Lower leg skin (tissue), 4 donors: ENCODE measurements at places on chromosomes 13 and 19. TPM values are rescaled to one million over a fixed set of nuclear protein-coding genes. Genes with fewer than 3 reads are reported as not detected.

Gene TUBGCP3
- 20.0 TPM for total RNA-seq

Gene SLITRK6
- total RNA-seq: 10.3 TPM

DNA sequence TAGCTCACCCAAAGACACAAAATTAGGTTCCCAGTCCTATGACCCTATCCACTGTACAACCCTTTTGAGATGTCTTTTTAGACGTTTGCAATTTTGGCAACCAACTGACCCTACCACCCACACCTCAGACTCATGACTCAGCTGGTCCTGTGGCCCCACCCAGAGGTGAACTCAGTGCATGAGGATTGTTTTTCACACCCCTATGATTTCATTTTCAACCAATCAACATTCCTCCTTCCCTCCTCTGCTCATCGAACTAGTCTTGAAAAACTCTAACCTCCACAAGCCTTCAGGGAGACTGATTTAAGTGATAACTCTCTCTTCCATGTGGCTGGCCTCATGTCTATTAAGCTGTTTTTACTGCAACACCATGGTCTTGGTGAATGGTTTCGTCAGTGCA, 350.7 kb downstream of the UQCRFS1 start:
- DNase-seq: no peak

Gene CCDC194
- total RNA-seq: not detected

- DNase-seq: peak; percentile 22
Measured at GRCh38 chr13:94329754-94330551, 149.5 kb downstream of the DCT start.

DNA sequence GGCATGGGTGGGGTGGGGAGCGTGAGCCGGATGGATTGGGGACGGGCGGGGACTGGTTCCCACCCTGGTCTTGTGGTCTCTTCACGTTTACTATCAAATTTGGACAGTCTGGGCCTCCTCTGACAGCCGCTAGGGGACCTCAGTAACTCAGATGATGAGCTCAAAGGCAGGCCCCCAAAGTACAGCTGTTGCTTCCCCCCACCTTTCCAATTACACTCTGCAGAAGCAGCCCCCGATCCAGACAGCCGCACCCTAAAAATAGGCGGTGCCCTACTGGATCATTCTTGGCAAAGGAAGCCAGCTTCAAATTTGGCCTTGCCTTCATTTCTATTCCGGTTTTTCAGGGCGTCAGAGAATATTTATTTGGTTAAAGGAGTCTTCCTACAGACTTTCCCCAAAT, 1.9 kb upstream of the FOXO1 start:
- peak; percentile 78 for DNase-seq

DNA sequence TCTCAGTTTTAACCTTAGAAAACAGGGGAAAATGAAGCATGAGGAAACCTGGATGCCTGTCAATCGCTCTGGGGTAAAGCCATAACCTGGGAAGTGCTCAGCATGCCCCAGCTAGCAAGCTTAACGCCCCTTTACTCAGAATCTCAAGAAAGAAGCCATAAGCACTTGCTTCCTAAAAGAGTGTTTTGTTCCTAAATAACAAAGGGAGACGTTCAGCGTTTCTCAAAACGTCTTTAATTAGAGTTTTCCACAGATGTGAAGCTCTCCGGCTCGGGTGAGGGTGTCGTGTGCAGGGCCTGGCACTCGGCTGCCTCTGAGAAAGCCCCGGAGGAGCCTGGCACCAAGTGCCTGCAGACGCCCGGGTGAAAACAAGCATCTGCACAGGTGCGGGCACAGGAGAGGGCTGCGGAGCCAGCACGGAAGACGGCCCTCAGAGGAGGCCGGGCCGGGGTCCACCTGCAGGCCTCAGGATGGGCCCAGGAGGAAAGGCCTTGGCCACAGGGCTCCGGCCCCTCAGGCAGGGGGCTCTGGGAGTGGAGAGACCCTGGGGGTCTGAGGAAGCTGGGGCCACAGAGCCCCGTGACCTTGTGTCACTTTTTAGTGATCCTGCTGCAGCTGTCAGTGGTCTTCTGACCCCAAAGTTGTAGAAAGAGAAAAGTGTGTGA, 6.2 kb downstream of the GAS6 start:
- DNase-seq: peak; percentile 75

- DNase-seq: no peak
Measured at GRCh38 chr19:37074819-37075362, 3.3 kb upstream of the ZNF420 start.

- DNase-seq: no peak
Measured at GRCh38 chr13:48299591-48299990, 4.0 kb upstream of the RB1 start.

GRCh38 chr19:8675066-8675465, 23.5 kb downstream of the ACTL9 start:
- DNase-seq: no peak

- no peak for DNase-seq
Measured at GRCh38 chr13:107379407-107380155, 811.6 kb upstream of the ARGLU1 start.

Gene NLRP5
- not detected for total RNA-seq

DNA sequence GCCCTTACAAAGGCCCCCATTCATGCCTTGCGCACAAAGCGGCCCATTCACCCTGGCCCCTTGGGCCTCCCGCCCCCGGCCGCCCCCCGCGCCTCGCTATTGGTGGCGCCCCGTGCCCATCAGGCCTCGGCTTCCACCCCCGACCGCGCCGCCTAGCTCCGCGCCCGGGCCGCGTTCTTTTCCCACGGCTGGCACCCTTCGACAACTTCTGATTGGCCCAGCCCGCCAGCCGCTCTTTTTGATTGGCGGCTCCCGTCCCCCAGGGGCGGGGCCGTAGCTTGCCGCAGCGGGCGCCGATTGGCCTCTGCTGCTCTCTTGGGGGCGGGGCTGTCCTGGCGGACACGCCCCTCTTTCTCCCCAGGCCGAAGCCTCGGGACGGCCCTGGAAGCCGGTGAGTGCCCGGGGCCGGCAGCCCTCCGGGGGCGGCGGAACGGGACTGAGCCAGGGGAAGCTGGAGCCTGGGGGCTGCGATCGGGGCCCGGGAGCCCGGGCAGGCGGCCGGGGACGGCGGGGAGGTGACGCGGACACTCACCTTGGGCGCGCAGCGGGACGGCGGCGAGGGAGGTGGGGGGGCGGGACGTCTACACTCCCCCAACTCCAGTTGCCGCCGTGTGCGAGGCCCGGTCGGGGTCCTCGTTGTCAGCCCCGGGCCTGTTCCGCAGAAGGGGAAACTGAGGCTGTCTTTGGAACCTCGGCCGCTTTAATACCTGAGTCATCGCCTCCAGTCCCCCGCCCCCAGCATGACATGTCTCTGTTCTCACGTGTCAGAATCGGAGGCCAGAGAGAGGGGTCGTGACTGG, at the start of gene MYH14:
MYH14 (plus strand) TSS at position 342 of the 800 bp plus-strand sequence. CDS start 6,744 bp downstream, outside the sequence.
- DNase-seq: peak; percentile 92

Gene GGN
- 1.5 TPM for total RNA-seq

GRCh38 chr13:113458253-113459065, 5.2 kb upstream of the ADPRHL1 start:
- no peak for DNase-seq

Gene CYP2A6
- total RNA-seq: not detected

- no peak for DNase-seq
Measured at GRCh38 chr13:20136781-20137703, 23.8 kb downstream of the GJA3 start.
